Stimulated activated CD8-positive, alpha-beta memory T cell treated with anti-CD3 and anti-CD28 coated beads, Interleukin-4, amount 100 ng/mL, for 1 hour (primary cell): ENCODE measurements at places on chromosomes 7 and 10.

DNA sequence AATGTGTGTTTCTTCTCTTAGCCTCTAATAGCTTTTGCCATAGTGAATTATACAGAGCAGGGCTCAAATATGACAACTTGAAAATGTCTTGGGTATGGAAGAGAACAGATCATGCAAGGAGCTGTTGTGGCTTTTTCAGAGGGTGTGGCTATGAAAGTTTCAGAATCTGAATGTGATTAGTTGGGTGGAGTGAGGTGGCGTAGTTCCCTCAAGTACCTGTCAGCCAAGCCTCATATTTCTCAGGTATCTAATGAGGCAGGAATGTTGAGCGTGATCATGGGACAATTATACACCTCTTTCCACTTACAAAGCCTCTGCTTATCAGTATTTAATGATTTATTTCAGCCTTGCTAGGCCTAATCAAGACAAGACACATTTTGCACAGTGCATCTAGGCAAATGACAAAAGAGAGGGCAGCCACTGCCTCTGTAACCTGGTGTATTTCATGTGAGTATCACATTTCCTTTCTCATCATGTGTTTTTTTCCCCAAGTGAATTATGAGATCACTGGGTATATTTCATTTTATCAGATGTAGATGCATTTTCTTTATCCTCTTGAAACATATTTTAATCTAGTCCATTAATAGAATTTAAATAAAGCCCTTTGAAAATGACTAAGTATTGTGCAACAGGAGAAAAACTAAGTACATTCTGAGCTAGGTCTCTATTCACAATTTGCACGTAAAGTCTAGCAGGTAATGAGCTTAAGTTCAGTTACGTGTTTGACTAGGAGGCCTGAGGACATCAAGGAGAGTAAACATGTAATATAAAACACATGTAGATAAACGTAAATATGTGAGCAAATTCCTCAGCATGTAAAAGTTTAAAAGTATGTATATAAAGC lies 644.4 kb upstream of the IGFBP3 start:
- no peak for DNase-seq

DNA sequence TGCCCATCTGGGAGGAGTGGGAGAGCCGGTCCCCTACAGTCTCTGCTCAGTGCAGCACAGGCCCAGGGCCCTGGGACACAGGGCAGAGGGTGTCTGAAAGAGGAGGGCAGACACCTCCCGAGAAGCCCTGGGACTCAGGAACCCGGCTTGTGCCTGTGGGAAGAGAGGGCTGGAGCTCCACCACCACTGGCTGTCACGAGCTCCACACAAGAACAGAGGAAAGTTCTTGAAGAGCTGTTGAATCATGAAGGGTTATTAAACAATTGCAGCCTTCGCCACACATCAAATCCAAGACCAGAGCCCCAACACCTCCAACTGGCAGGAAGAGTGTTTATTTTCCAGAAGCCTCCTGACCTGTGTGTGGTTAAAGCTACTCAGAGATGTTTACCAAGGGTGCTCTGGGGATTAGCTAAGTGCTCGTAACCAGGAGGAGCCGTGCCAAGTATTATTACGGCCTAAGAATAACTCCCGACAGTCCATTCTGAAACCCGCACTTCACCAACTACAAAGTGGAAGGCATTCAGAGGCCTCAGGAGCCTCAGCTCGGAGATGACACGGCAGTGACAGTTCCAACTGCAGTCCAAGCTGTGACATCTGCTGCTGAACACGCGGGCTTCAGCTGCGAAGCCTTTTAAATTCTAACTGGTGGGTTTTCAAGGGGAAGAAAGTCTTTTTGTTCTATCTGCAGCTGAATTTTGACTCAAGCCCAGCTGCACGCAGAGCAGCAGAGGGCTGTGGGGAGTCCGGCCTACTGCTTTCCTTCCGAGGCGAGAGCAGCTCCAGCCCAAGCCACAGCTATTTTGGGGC lies 75.1 kb downstream of the MAD1L1 start:
- DNase-seq, result no peak

DNA sequence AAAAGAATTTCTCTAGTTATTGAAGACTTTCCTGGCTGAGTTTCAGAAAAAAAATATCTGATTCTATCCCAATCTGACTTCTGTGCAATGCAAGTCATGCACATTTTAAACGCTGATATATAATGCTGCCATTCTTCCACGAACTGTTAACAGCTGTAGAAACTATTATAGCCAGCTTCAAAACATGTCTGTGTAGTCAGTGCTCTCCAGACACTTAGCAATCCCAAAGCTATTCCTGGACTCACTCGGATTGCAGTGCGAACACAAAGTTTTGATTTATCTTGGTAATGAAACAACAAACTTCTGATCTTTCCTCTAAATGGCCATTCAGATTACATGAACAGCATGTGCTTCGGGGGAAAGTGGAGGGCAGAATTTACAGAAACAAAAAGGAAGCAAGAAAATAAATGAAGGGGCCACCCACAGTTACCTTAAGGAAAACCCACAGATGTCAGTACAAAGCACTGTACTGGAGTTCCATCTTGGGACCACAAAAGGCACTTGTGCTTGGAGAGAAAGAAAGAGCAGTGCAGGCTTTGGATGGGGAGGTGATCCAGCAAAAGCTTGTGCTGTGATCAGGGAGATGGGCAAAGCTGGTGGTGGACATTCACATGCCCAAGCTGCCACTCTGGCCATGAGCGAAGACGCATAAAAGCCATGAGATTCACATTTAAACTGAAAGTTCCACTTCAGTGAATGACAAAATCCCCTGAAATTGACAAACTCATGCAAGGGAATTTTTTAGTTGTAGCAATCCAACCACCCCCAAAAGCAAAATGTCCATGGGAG lies 32.1 kb upstream of the ADO start:
- DNase-seq, result no peak

DNA sequence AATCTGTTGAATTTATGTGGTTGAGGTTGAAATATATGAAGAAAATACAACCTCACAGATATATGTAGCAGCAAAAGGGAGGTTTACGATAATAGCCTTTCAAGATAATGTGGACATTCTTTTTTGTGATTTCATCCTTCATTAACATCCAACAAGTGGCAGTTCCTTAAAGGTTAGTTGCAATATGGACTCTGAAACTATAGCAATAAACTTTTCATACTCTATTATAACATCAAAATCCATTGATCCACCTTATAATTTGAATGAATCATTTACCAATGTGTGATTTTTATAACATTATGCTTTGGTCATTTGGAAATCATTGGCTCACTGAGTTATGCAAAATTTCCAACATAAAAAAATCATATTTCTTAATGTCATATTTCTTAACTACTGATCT lies 200.8 kb upstream of the CSTF2T start:
- DNase-seq, result no peak

- DNase-seq, result no peak
Measured at GRCh38 chr7:6465862-6466261, 18.1 kb upstream of the DAGLB start.

- DNase-seq, result no peak
Measured at GRCh38 chr10:25745976-25746375, 188.1 kb upstream of the MYO3A start.

GRCh38 chr10:90171014-90171722 lies 469.8 kb downstream of the KIF20B start:
- no peak for DNase-seq

DNA sequence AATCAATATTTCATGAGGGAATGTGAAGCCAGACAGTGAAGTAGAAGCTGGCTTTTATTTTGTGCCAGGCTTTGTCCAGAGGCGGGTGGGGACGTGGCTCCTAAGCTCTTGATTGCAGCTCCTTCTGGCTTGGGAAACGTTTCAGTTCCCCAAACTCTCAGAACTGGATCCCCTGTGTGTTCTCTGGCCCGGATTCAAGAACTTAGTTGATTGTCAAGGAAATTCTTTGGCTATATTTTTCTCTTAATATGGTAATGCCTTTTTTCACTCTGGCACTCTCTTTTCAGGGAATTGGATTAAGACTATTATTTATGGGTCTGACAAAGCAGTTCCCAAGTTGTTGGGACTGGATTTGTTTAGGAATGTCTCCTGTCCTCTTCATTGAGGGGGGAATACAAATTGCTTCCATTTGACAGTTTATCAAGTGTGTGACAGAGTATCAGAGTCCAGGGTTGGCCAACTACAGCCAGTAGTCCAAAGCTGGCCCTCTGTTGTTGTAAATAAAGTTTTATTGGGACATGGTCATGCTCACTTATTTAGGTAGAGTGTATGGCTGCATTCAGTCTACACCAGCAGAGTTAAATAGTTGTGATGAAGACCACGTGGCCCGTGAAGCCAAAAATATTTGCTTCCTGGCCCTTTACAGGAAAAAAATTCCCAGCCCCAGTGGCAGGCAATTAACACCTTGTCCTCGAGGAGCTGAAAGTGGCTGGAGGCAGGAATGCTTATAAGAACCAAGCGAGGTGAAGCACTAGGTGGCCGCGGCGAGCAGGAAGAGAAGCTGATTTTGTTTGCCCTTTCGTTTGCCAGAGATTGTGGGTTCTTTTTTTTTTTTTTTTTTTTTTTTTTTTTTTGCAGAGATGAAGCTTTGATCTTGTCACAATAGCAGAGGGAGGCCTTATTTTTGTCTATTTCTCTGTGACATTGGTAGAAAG lies 34.3 kb downstream of the HTRA1 start:
- no peak for DNase-seq

GRCh38 chr10:129466703-129467358 lies at the start of gene MGMT:
Gene MGMT, plus strand, starts transcription at chr10:129467241.
- peak; percentile 99 for DNase-seq

- no peak for DNase-seq
Measured at GRCh38 chr10:104614245-104614831, 26.8 kb upstream of the SORCS3 start.
